ENCODE measurements at places on chromosomes 2 and 18. TPM values are rescaled to one million over a fixed set of nuclear protein-coding genes. Genes with fewer than 3 reads are reported as not detected.

Gene CNNM3
- total RNA-seq, result 16.8 TPM

Gene EPB41L3
- 6.8 TPM for total RNA-seq

Gene C2orf15
- 0.30 TPM for total RNA-seq

Gene ADGRF3
- not detected for total RNA-seq

Gene ITPRIPL1
- total RNA-seq, result 1.3 TPM

Gene GPR45
- not detected for total RNA-seq

Gene POLR1A
- 15.4 TPM for total RNA-seq

DNA sequence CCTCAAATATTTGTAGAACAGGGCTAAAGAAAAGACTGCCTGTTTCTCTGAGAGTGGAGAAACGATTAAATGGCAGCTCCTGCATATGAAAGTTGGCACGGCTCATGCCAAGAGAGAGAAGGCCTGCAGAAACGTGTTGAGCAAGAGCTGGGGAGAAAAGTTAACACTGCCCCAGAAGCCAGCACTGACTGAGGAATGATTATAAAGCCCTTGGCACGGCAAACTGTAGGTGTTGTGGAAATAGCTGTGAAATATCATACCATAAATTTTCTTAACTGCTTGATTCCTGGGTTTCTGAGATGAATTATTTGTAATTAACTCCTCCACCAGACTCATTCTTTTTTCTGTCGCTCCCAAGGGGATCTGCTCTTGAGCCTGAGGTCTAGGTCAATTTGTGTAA is 4.3 kb downstream of the FRZB start:
- DNase-seq, result no peak

DNA sequence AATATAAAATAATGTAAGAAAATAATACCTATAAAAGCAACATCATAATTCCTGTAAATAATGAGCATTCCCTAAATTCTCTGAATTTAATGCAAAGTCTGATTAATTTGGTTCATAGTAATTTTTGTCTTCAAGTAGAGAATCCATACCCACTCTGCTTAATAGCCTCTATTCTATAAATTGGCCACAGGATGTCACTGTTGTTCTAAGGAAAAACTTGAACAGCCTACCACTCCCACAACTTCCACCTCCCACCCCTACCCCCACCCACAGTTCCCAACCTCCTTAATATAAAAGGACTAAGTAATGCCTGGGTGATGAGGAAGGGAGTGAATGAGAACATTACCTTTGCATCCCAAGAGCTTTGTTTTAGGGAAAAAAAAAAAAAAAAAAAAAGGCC is 27.2 kb upstream of the BBS5 start:
- no peak for DNase-seq

GRCh38 chr2:241895712-241896641 is 26.4 kb downstream of the RTP5 start:
- DNase-seq, result peak; percentile 41

GRCh38 chr18:79064228-79064627 is 5.0 kb upstream of the ATP9B start:
- no peak for DNase-seq

DNA sequence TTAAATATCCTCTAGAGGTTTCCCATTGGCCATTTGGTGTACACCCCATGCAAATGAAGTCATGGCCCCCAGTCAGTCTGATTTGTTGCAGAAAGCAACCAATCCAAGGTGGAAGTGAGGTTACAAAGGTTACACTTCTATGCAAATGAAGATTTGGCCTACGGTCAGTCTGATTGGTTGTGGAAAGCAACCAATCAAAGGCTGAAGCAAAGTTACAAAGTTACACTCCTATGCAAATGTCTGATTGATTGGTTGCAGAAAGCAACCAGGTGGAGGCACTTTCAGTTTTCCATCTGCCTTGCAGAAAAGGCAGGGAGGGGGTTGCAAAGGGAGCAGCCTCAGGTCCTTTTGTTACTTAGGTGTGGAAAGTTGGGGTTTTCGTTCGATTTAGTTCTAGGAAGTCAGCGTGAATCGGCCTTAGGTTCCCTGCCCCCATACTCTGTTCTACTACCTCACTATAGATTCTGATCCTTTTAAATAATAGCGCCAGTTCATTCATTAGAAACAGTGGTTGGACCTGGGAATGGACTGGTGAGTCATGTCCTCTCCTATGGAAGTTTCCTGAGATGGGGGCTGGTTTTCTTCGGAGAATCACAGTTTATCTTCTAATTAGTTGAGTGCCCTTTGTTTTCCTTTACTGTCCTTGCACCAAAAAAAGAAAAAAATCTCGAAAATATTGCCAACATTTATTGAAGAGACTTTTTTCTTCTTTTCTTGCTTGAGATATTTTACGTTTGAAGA is 279.5 kb downstream of the AGAP1 start:
- DNase-seq, result no peak

DNA sequence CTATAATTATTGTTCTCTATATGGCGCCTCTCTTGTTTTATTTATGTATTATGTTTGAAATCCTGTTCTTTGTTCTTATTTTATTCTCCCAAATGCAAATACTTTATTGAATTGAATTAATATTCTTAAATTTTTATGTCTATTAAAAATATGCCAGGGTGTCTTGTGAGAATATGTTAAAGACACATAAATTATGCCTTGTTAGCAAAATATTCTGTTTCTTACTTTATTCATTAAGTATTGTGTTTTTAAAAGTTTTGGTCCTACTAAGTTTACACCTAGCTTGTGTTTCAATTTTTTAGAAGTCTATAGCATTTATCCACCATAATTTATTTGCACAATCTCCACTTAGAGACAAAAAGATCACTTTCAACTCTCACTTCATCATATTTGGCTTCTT is 741.5 kb upstream of the SLC39A10 start:
- DNase-seq, result no peak

DNA sequence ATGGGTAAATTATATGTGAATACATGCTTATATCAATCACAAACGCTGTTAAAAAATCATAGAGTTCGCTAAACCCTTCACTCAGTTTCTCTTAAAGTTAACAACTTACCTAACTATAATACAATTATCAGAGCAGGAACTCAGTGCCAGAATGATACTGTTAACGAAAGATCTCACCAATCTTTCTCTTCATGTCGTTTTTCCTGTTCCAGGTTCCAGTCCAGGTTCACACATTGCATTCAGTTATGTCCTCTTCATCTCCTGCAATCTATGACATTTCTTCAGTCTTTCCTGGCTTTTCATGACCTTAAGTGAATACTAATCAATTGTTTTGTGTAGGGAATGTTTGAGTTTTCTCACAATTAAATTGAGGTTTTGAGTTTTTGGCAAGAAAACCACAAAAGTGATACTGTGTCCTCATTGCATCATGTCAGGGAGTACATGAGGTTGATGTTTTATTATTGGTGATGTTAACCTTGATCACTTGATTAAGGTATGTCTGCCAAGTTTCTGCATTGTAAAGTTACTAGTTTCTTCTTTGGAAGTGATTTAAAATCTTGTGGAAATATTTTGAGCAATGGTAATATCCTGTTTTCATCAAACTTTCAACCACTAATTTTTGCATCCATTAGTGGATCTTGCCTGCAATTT is 131.9 kb downstream of the ESCO1 start:
- DNase-seq, result no peak

- no peak for DNase-seq
Observed at GRCh38 chr18:62226047-62226446, 39.0 kb downstream of the RELCH start.

DNA sequence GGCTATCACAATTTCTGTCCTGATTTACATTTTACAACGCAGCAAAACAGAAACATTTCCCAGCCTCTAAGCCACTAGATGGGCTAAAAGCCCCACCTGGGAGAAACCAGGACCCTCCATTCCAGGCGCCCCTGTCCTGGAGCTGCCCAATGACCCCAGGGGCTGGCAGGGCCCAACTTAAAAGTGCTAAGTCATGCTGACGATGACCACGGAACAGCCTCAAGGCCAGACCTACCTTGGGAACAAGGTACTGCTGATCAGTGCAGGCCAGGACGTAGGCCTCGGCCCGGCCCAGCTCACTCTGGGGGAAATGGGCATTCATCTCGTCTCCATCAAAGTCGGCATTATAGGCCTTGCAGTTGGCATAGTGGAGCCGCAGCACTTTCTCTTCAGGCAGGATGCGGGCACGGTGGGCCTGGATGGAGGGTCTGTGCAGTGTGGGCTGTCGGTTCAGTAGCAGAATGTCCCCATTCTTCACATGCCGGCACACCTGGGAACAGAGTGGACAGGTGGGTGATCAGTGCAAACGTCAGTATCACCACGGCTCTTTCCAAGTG is 35.8 kb downstream of the POLR1A start:
- DNase-seq, result no peak

DNA sequence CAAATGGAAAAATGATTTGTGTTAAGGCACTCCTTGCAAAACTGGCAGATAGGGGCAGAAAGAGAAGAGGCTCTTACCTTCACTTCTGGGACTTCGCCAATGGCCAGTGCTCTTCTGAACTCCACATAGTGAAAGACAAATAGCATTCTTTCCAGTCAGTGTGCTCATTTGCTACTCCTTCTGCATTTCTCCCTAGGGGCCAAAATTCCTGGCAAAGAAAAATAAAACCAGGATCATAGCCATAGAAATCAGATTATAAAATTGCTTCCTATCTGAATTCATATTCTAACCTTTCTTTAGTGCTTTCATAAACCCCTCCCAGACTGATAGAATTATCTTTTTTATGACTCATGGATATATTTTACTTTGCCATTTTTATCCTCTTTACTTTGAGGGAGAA is 56.9 kb upstream of the PELI1 start:
- DNase-seq, result no peak

- DNase-seq, result no peak
Observed at GRCh38 chr18:50460716-50461115, 85.9 kb downstream of the SKA1 start.

- no peak for DNase-seq
Observed at GRCh38 chr2:134976074-134976702, 57.6 kb downstream of the CCNT2 start.

DNA sequence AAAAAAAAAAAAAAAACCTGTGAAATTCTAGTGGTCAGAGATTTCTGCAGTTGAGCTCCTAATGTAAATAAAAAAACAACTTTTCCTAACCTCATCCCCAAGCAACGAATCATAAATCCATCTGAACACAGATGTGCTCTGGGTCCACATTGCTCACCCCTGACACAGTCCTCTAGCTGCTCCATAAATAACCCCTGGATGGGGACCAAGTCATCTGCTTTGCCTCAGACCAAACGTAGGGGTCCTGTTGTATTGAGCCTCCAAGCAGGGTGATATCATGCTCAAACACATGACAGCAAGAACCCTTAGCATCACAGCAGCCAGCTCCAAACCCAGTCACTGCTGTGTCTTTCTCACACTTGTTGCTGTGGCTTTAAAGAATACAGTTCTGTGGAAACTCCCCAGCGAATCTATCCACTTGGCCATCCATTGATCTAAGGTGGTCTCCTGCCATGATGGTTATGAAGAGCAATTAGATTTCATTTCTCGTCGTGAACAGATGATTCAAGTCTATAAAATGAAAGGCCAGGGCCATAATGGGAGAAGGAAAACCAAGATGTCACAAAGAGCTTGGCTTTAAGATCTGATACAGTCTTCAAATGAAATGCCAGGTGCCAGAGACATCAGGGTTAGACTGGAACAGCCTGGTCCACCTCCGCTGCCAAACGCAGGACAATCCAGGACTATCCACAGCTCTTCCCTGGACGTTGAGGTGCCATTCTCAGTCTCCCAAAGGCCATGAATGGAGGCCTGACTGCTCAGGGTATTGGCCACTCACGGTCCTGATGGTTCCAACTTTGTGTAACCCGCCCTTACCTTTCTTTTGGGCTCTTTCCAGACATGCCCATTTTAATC is 39.0 kb downstream of the TBC1D8 start:
- DNase-seq, result no peak

DNA sequence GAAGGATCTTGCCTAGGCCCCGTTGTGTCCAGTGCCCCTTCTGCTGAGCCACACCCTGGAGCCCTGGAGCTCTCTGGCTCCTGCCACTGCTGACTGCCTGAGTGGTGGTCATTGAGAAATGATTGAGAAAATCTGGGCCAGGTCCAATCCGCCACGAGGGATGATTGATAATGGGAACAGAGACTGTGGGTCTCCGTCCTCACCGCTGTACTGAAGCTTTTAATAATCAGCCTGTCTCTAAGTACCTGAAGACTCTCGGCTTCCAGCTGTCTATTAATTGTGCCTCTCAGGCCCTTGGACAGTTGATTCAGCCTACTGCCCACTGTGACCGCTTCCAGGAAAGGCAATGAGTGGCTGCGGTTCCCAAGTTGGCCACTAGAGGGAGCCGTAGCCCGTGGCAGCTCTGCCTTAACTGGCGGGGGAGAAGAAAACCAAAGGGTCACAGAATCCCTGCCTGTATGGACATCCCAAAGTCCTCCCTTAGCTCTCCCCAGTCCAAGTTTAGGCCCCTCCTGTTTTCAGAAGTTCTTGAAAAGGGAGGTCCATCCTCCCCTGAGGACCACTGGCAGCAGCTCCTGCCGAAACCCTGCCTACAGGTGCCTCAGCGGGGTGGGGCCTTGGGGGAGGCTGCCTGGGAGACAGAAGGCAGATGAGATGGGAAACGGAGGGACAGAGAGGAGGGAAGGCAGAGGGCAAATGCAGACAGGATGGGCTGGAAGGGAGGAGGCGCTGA is 213.6 kb downstream of the TNS1 start:
- DNase-seq, result peak; percentile 91

GRCh38 chr2:190574169-190574568 is 39.6 kb upstream of the NEMP2 start:
- no peak for DNase-seq

GRCh38 chr2:237321746-237322145 is 92.2 kb downstream of the COL6A3 start:
- DNase-seq, result no peak

DNA sequence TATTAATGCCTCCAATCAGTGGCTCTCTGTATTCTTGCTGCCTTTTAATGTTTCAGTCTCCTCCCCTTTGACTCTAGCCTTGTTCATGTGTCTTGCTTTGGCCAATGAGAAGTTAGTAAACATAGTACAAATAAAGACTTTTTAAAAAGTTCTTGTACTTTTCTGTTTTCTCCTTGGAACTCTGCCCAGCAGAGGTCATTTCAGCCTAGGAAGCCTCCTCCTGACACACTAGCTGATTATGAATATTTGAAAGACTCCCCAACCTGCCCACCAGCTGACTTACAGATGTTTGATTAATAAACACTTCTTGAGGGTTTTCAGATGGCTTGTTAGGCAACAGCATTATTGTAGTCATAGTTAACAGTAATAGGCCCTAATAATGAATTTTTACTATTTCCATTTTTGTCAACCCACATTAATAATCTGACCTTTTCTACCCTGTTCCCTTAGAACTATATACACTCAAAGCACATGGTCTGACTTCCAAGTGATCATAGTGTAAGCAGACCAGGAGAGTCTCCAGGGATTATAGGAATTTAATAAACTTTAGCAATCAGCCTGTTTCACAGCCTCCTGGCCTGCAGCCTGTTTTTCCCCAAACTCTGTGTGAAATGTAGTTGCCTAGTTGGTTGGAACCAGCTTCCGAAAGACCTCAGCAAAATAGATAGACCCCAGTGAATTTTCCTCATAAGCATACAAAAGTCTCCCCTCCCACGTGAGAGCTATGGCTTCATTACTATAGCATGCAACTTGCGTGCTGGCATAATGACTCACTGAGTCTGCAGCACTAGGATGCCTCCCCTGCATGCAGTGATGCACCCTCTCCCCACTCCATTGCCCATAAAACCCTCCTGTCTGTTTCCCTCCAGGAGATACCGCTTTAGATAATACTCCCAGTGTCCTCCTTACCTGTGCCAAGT is 670.7 kb upstream of the ZNF804A start:
- DNase-seq, result no peak

Measured in left ventricle myocardium superior (tissue), 1 donor.